Omental fat pad (tissue), 4 donors: ENCODE measurements at places on chromosomes 4 and X.
A peak's percentile ranks its signal among the peaks of the same experiment; 100 is the strongest.

- no peak for DNase-seq
These were observed 176.4 kb upstream of the GYPA start for GRCh38 chr4:144316869-144317268.

- no peak for DNase-seq
These were observed 1382.6 kb downstream of the ARAP2 start for GRCh38 chr4:34861666-34862065.

DNA sequence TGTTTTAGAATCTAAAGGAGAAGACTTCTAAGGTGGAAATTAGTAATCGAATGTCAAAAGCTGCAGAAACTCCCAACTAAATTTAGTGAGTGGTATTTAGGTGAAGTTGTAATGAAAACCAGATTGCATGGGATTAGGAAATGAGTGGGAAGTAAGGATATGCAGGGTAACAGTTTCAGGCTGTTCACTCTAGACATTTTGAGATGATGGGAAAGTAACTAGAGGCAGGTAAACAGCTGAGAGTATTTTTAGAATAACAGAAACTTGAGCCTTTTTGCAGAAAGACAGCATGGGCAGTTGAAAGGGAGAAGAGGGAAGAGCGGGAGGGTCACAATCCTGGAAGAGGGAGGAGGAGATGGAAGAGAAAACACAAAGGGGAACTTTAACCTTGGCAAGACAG, 12.7 kb downstream of the SPRY1 start:
- no peak for DNase-seq

GRCh38 chr4:123488916-123489315, 92.3 kb downstream of the SPRY1 start:
- DNase-seq, result no peak

- no peak for DNase-seq
These were observed 163.1 kb downstream of the PALLD start for GRCh38 chr4:168659741-168660465.

DNA sequence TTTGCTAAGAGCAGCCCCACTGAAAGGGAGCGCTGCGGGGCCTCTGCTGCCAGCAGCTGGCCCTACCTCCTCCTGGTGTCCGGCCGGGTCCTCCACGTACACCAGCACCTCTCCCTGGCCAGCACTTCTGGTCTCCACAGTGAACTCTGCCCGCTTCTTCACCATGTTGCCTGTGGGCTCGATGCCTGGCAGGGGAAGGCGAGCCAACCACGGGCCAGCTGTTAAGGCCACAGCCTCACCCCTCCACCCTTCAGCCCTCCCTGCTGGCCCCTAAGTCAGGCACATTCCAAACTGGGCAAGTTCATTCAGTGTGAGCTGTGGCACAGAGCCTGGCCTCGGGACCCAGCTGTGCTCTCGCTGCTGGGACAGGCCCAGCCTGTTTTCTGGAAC, 7.8 kb downstream of the FLNA start:
- no peak for DNase-seq

GRCh38 chr4:150006197-150006596, 72.0 kb upstream of the DCLK2 start:
- no peak for DNase-seq

GRCh38 chr4:104044369-104044768, 324.6 kb upstream of the TACR3 start:
- DNase-seq, result no peak

DNA sequence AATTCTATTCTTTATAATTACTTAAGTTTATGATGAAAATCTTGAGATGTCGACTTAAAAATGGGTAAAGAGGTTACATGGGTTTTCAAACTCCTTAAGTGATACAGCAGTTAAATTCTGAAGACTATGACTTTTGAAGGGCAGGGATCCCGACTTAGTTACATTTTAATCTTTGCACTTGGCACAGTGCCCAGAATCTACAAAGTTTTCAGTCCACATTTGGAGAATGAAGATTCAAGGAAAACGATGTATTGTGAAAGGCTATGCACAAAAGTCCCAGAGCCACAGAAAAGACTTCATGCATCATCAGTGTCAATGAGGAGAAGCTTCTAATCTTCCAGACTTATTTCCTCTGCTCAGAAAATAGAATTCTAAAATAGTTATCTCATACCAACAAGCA, 36.3 kb upstream of the GRPR start:
- DNase-seq, result no peak

GRCh38 chr4:1022739-1023066, 11.3 kb downstream of the FGFRL1 start:
- no peak for DNase-seq

DNA sequence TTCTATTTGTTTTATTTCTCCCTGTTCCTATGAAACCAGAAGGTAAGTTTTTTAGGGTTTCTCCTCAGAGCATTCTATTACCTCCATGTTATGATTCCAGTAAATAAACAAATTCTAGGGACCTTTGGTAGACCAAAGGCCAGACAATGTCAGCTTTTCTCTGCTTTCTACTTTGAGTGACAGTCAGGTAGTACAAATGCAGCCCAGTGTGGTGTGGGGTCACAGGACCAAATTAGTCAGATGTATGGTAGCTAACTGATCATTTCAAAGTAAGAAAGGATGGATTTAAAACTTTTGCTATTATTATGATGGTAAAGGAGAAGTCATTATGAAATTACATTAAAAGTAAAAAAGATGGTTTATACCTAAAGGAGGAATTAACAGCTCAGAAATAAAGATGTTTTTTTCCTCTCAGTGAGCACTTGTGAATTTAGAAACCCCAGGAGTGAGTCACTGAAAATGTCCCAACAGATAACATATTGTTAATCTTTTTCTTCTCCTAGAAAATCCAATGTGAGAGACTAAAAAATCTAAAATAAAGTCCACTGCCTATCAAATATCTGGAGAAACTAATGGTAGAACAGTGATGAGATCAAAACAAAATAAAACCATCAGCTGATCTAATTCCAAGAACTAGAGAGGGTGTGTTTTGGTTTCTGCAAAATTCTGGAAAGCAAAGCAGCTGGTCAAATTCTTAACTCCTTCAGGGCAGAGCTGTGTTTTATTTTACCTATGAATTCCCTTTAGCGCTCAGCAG, 16.6 kb upstream of the KLHL2 start:
- no peak for DNase-seq

GRCh38 chrX:134692233-134692632, 34.0 kb upstream of the PLAC1 start:
- no peak for DNase-seq

GRCh38 chrX:19063030-19063429, 59.2 kb downstream of the ADGRG2 start:
- DNase-seq, result no peak

- no peak for DNase-seq
These were observed 60.6 kb downstream of the MAOA start for GRCh38 chrX:43716696-43717095.

- DNase-seq, result no peak
These were observed 31.3 kb downstream of the CD38 start for GRCh38 chr4:15809466-15809865.

- no peak for DNase-seq
These were observed 3.0 kb downstream of the GCNA start for GRCh38 chrX:71581210-71581609.

GRCh38 chrX:110755061-110755460, 40.6 kb downstream of the CHRDL1 start:
- DNase-seq, result no peak

DNA sequence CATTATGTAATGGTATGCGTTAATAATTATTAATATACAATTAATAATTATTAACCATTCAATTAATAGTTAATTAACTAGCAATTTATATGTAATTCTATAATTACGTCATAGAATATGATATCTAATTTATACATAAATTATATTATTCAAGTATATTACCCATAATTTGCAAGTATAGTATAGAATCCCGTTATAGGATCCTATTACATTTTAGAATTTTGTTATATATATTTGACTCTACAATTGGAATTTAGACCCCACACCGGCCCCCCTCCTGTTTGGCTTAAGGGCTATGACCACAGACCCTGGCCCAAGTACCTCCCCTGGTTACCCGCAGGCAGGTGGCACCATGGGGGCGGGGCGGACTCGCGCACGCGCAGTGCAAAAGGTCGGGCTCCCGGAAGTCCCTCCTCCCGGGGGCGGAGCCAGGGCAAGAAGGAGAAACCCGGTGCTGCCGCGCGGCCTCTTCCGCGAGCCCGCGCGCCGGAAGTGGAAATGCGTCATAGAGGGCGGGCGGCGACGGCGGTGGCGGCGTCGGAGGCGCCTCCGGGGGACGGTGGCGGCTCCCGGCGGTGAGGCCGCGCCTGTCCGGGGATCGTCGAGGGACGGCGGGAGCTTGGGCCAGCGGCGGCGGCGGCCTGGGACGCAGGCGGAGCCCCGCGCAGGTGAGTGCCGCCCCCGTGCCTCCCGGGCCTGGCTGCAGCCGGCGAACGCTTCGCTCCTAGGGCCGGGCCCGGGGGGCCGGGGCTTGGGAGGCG, at the start of gene AKAP17A:
Gene AKAP17A, plus strand, starts transcription at position 503 of the 761 bp plus-strand sequence. CDS start 1,859 bp downstream, outside the sequence.
- peak; percentile 79 for DNase-seq

GRCh38 chrX:97145934-97146333, 262.2 kb downstream of the RPA4 start:
- DNase-seq, result no peak

GRCh38 chr4:187992971-187993370, 2.6 kb upstream of the ZFP42 start:
- DNase-seq, result no peak

DNA sequence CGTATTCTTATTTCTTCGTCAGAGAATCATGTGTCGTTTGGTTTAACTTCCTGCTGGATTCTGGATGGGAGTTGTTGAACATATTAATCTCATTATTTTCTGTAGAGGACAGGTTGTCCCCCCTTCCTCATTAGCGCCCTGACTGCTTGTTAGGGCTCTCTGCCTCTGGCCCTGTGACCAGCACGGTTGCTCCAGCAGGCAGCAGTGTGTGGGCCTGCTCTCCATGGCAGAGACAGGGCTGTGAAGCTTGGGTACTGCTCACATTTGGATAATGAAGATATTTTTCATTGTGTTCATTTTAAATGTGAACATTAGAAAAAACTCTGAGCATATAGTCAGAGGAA, 102.7 kb downstream of the KLHL8 start:
- no peak for DNase-seq

DNA sequence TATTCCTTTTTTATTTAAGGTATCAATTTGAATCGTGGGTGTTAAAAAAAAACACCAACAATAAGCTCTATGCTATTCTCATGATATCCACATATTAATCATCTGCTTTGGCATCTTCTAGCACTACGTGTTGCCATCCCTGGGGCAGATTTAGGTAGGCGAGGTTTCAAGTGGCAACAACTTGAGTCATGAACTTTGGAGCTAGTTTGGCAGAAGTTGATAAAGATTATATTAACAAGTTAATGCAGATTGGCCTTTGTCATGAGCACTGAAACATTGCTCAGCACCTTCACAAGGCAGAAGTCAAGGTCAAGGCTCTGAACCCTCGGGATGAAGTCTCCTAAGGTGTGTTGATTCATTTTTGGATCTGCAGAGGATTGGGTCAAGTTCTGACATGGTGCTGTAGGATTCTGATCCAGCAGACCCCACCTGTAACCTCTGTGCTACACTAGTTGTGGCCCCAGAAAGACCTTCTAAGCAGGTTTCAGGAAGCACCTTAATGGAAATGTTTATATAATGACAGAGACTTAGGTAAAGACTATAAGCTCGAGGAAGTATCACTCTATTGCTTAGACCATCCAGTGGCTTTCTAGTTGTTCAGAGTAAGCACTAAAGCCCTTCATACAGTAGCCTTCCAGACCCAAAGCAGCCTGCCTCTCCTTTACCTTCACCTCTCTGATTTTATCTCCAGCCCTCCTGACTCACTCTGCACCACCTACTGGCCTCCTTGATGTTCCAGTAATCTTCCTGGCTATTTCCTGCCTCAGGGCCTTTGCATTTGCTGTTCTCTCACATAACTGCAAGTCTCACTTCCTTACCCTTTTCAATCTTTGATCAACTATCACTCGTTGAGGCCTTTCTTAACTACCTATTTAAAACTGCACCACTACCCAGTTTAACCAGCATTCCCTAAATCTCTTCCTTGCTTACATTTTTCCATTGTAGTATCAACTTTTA, 117.0 kb upstream of the SLC4A4 start:
- DNase-seq, result no peak

DNA sequence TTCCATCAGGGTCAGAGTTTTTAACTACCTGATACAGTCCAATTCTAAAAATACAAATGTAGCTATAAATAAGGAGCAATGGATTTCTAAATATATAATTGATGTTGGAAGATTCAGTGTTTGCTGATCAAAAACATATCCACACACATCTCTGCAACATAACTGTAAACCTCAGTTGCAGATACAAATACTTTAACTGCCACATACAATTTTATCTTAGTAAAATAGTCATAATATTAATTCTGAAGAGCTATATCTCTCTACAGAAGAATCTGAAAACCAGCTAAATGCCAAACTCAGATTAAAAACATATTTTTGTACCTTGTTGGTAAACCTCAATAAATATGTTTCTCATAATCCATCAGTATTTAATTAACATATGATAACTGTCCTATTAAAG, 674.3 kb upstream of the INTU start:
- DNase-seq, result no peak
